Type B pancreatic cell (in vitro differentiated cells): ENCODE measurements at places on chromosomes 1 and 21. TPM values are rescaled to one million over a fixed set of nuclear protein-coding genes. Genes with fewer than 3 reads are reported as not detected.

DNA sequence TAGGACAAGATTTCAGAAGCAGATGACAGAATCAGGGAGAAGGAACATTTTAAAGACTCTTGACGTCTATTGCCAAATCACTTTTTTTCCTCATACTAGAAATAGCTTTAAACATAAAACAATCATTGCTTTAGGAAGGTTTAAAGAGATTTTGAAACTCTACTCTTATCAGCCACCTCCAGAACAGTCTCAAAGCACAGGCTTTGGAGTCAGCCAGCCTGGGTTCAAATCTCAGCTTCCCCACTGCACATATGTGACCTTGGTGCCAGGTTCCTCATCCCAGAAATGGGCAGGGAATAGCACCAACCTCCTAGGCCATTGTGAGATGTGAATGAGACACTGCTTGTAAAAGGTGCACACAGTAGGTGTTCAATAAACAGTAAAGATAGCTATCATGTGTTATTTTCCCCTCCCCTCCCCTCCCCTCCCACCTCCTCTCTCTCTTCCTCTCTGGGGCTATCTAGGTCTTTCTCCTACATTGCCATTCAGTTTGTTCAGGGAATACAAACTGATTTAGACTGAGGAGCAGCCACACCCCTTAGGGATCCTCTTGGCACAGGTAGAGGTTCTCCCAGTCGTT lies 20.6 kb downstream of the SPOCD1 start:
- no peaks in the 10 kb centered on the region for H3K36me3 ChIP-seq
- DNase-seq, result no peak
- peaks cover 4% of the 10 kb centered on the region for H3K4me1 ChIP-seq
- no peak overlapping the region for H3K4me3 ChIP-seq
- peaks cover 19% of the 10 kb centered on the region for H3K27me3 ChIP-seq

- no peak overlapping the region for H3K27ac ChIP-seq
- no peak for DNase-seq
- H3K4me1 ChIP-seq, result peaks cover 21% of the 10 kb centered on the region
- H3K36me3 ChIP-seq, result no peaks in the 10 kb centered on the region
Observed at GRCh38 chr1:20237646-20238045, 51.3 kb upstream of the PLA2G2C start.

DNA sequence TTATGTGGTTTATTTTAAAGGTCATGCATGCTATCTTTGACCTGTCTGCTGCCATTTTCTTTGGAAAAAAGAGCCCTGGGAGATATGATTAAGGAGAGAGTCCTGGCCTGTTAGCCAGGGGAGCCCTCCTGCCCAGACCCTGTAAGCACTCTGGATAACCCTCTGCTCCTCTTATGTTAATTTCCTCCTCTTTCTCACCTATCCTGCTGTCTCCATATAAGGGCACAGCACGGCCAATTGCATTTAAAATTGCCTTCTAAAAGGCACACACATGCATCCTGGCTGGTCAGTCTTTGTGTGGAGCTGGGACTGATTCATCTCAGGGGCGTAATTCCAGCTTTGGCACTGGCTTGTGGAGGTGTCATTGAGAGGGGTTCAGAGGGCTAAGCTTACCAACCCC lies 158.9 kb downstream of the ST6GALNAC5 start:
- peaks cover 15% of the 10 kb centered on the region for H3K4me1 ChIP-seq
- peaks cover 7% of the 10 kb centered on the region for H3K27me3 ChIP-seq
- no peak for DNase-seq
- H3K4me3 ChIP-seq, result no peak overlapping the region

OTUD3 gene
- total RNA-seq, result 8.3 and 23.1 TPM in 2 replicates

- no peaks in the 10 kb centered on the region for H3K27me3 ChIP-seq
- no peaks in the 10 kb centered on the region for H3K36me3 ChIP-seq
- no peak for DNase-seq
- H3K4me3 ChIP-seq, result no peak overlapping the region
- no peak overlapping the region for H3K27ac ChIP-seq
Observed at GRCh38 chr1:65292861-65293593, 16.3 kb upstream of the DNAJC6 start.

- no peak for DNase-seq
- H3K36me3 ChIP-seq, result no peaks in the 10 kb centered on the region
- H3K4me3 ChIP-seq, result no peak overlapping the region
- no peak overlapping the region for H3K27ac ChIP-seq
- H3K4me1 ChIP-seq, result no peaks in the 10 kb centered on the region
Observed at GRCh38 chr21:15552914-15553494, 176.8 kb upstream of the USP25 start.

- no peaks in the 10 kb centered on the region for H3K27me3 ChIP-seq
- H3K4me3 ChIP-seq, result peak overlapping the region; percentile 98
- H3K27ac ChIP-seq, result peak overlapping the region; percentile 83
- H3K36me3 ChIP-seq, result peaks cover 20% of the 10 kb centered on the region
- no peak for DNase-seq
Observed at GRCh38 chr1:54885807-54886723, 930 bp downstream of the DHCR24 start.

DNA sequence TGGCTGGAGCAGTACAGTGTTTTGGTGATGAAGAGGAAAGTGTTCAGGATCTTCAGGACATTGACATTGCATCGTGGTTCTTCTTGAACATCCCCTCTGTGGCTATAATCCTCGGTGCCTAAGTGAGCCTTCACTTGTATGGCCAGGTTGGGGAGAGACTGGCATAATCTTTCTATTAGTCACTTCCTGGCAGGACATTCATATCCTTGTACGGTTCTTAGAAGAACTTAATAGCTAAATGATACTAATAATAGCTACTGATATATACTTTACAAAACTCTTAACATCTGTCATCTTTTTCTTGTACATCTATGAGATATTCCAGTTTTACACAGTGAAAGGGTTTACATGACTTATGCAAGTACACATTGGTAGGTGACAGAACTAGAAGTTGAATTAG lies 35.8 kb downstream of the CELF3 start:
- H3K27me3 ChIP-seq, result no peaks in the 10 kb centered on the region
- H3K36me3 ChIP-seq, result peaks cover 12% of the 10 kb centered on the region
- DNase-seq, result no peak
- H3K27ac ChIP-seq, result no peak overlapping the region
- no peak overlapping the region for H3K4me3 ChIP-seq

DNA sequence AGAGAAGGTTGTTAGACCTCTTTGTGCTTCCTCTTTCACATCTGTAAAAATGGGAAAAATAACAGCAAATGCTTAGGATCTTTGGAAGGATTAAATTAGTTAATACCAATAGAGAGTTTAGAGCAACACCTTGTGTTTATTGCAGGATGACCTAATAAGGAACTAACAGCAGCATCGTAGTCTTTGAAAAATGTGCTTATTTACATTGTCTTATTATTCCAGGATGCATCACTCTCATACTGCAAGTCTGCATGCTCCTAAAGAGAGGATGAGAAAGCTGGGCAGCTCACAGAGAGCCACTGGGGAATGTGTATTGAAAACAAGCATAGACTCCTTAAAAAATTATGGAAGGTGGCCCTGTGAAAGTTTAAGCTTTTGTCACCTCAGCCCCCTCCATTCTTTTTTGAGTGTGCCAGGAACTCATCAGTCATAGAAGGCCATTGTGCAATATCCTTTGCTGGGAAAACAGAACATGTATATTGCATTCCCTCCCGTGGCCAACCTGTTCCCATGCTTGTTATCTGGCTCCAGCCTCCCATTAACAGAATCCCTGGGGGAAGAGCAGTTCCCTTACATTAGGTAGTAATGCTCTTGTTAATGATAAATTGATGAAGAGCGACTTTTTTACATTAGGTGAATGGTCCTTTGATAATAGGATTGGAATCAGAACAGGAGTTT lies 180.7 kb downstream of the ZNF326 start:
- peaks cover 4% of the 10 kb centered on the region for H3K27me3 ChIP-seq
- H3K36me3 ChIP-seq, result no peaks in the 10 kb centered on the region
- H3K4me3 ChIP-seq, result no peak overlapping the region
- no peak overlapping the region for H3K27ac ChIP-seq
- peaks cover 7% of the 10 kb centered on the region for H3K4me1 ChIP-seq
- no peak for DNase-seq

S100B gene
- total RNA-seq, result 5.5 TPM in 1 of 2 replicates, not detected in the other

GRCh38 chr1:53473463-53473862 lies 14.3 kb downstream of the DMRTB1 start:
- DNase-seq, result no peak
- H3K4me3 ChIP-seq, result no peak overlapping the region
- H3K27me3 ChIP-seq, result peaks cover 10% of the 10 kb centered on the region
- H3K27ac ChIP-seq, result no peak overlapping the region
- no peaks in the 10 kb centered on the region for H3K36me3 ChIP-seq
- peaks cover 7% of the 10 kb centered on the region for H3K4me1 ChIP-seq

DNA sequence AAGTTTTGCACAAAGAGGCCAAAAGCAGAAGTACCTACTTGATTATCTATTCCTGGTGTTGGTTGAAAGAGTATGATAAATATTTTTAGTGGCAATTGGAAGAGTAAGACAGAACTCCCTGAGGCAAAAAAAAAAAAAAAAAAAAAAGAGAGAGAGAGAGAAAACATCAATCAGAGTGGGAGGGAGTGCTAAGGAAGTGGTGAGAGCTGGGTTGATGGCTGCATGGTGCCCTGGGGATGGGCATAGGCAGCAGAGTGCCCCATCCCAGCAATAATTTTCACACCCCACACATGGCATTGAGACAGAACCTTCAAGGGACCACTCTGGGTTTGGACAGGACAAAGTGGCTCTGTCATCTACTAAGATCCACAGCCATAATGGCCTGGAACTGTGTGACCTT lies 59.4 kb upstream of the FAM20B start:
- H3K27ac ChIP-seq, result no peak overlapping the region
- no peak for DNase-seq
- no peaks in the 10 kb centered on the region for H3K4me1 ChIP-seq
- H3K4me3 ChIP-seq, result no peak overlapping the region
- H3K36me3 ChIP-seq, result no peaks in the 10 kb centered on the region

DNA sequence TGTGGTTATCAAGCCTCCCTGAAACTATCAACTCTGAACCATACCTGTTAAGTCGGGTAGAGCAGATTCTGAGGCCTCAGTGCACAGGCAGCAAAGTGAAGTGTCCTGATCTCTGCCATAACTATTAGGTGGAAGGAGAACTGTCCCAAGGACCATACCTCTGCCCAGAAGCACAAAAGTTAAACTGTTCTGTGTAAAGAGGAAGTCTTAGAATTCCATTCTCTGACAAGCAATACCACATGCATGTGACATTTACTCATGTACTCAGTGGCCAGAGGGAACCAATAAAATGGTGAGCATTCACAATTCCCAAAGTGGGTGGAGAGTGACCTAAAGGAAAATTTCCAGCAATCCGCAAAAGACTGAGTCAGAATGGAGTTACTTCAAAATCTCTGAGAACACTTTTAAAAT lies 61.0 kb downstream of the TOR3A start:
- DNase-seq, result no peak
- no peak overlapping the region for H3K4me3 ChIP-seq
- H3K27me3 ChIP-seq, result no peaks in the 10 kb centered on the region
- peaks cover 14% of the 10 kb centered on the region for H3K36me3 ChIP-seq
- peak overlapping the region; percentile 9 for H3K27ac ChIP-seq
- peaks cover 8% of the 10 kb centered on the region for H3K4me1 ChIP-seq

GRCh38 chr21:15534450-15534886 lies 195.3 kb upstream of the USP25 start:
- H3K36me3 ChIP-seq, result no peaks in the 10 kb centered on the region
- no peak overlapping the region for H3K4me3 ChIP-seq
- H3K27me3 ChIP-seq, result no peaks in the 10 kb centered on the region
- no peak overlapping the region for H3K27ac ChIP-seq
- peaks cover 11% of the 10 kb centered on the region for H3K4me1 ChIP-seq

GRCh38 chr1:15577691-15578090 lies 7.2 kb downstream of the AGMAT start:
- H3K36me3 ChIP-seq, result peaks cover 5% of the 10 kb centered on the region
- no peak overlapping the region for H3K4me3 ChIP-seq
- DNase-seq, result no peak

GRCh38 chr1:116877141-116877818 lies 32.4 kb upstream of the PTGFRN start:
- peaks cover 21% of the 10 kb centered on the region for H3K4me1 ChIP-seq
- no peaks in the 10 kb centered on the region for H3K36me3 ChIP-seq
- H3K27me3 ChIP-seq, result no peaks in the 10 kb centered on the region
- DNase-seq, result no peak
- H3K27ac ChIP-seq, result no peak overlapping the region

GRCh38 chr1:7046314-7046713 lies 261.1 kb downstream of the CAMTA1 start:
- H3K27me3 ChIP-seq, result peaks cover 38% of the 10 kb centered on the region
- peaks cover 4% of the 10 kb centered on the region for H3K4me1 ChIP-seq
- no peak overlapping the region for H3K4me3 ChIP-seq
- no peak for DNase-seq
- H3K27ac ChIP-seq, result no peak overlapping the region

CSMD2 gene
- total RNA-seq, result 0.48 and 1.8 TPM in 2 replicates

DNA sequence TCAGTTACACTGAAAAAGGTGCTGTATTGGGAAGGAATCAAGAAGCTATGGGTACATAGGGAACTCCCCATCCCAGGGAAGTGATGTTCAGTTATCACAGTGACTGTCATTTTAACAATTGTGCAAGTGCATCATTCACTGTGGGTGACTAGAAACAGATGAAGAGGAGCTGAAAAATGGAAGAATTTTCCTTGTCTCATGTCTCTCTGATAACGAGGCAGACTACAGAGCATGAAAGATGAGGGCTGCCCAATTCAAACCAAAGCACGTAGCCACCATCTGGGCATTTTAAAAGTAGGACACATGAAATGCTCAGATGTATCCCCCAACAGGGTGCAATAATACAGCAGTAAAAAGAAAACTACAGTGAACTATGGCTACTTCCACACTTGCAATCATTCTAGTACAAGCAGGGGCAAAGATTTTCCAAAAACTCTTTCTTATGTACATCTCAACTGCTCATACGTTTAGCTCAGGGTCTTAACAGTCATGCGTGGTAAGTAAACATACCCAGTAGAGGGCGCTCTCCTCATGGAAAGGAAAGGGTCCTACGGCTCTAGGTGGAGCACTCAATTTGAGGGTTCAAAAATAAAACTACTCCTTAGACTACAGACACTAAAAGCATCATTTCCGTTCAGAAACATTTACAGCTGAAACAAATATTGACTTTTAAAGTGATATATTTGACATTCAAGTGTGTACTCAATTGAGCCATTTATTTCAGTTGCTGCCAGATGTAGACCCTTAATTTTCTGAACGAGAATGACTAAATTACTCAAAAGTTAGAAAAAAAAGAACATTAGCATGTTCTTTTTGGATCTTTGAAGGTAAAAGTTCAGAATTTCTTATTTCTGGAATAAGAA lies 143.2 kb downstream of the KCTD3 start:
- no peak for DNase-seq
- no peaks in the 10 kb centered on the region for H3K4me1 ChIP-seq
- no peak overlapping the region for H3K4me3 ChIP-seq
- peaks cover 2% of the 10 kb centered on the region for H3K27me3 ChIP-seq
- H3K36me3 ChIP-seq, result no peaks in the 10 kb centered on the region

GRCh38 chr1:222680080-222680479 lies 32.2 kb downstream of the AIDA start:
- no peaks in the 10 kb centered on the region for H3K4me1 ChIP-seq
- H3K27me3 ChIP-seq, result no peaks in the 10 kb centered on the region
- H3K4me3 ChIP-seq, result no peak overlapping the region
- DNase-seq, result no peak
- H3K27ac ChIP-seq, result no peak overlapping the region

GRCh38 chr1:50978144-50978851 lies 8.3 kb downstream of the CDKN2C start:
- no peak for DNase-seq
- peak overlapping the region; percentile 82 for H3K4me3 ChIP-seq
- no peak overlapping the region for H3K27ac ChIP-seq
- peaks cover 7% of the 10 kb centered on the region for H3K4me1 ChIP-seq
- peaks cover 95% of the 10 kb centered on the region for H3K27me3 ChIP-seq

LGR6 gene
- total RNA-seq, result 2.8 and 6.9 TPM in 2 replicates

LAMC1 gene
- 164 and 178 TPM in 2 replicates for total RNA-seq

DNALI1 gene
- total RNA-seq, result 11.6 and 40.8 TPM in 2 replicates

CYP4X1 gene
- total RNA-seq, result 0.31 and 1.8 TPM in 2 replicates
